ENCODE measurements at places on chromosomes 4 and X. TPM values are rescaled to one million over a fixed set of nuclear protein-coding genes. Genes with fewer than 3 reads are reported as not detected.

AIFM1 gene
- total RNA-seq: 14.8 TPM

IL13RA2 gene
- 13.6 TPM for total RNA-seq

DLG3 gene
- total RNA-seq: 68.0 TPM

MAGEB17 gene
- not detected for total RNA-seq

UGT2B11 gene
- total RNA-seq: not detected

HPGDS gene
- 3.9 TPM for total RNA-seq

STBD1 gene
- total RNA-seq: 1.6 TPM

KLB gene
- 0.46 TPM for total RNA-seq

HADH gene
- 14.1 TPM for total RNA-seq

GIMD1 gene
- total RNA-seq: not detected

CSAG3 gene
- not detected for total RNA-seq

DBET gene
- total RNA-seq: not detected

P2RY10 gene
- total RNA-seq: not detected

SLC49A3 gene
- 0.92 TPM for total RNA-seq

NEUROG2 gene
- 1.6 TPM for total RNA-seq

TAF9B gene
- total RNA-seq: 40.8 TPM

FGA gene
- total RNA-seq: not detected

TLR1 gene
- total RNA-seq: 8.3 TPM

TLL1 gene
- 4.6 TPM for total RNA-seq

CXCL10 gene
- 0.46 TPM for total RNA-seq

F11 gene
- total RNA-seq: not detected

PRKX gene
- 14.1 TPM for total RNA-seq

PNCK gene
- 52.6 TPM for total RNA-seq

COL4A5 gene
- total RNA-seq: 20.5 TPM

ELK1 gene
- total RNA-seq: 11.3 TPM

FAM184B gene
- 9.0 TPM for total RNA-seq

CTAG1B gene
- not detected for total RNA-seq

CCDC160 gene
- total RNA-seq: 8.5 TPM

PPP2R3B gene
- total RNA-seq: 20.3 TPM

HTR2C gene
- total RNA-seq: 27.9 TPM

CCNA2 gene
- total RNA-seq: 13.4 TPM

CXXC4 gene
- 68.0 TPM for total RNA-seq

FRG2 gene
- total RNA-seq: not detected

RBM46 gene
- 0.69 TPM for total RNA-seq

TMPRSS11F gene
- not detected for total RNA-seq

BCOR gene
- total RNA-seq: 30.2 TPM

DCHS2 gene
- 28.6 TPM for total RNA-seq

ERCC6L gene
- 1.4 TPM for total RNA-seq

MAGED4 gene
- total RNA-seq: 160 TPM
